ENCODE measurements at places on chromosomes 16 and 17.

GRCh38 chr16:2033057-2033908, 6.6 kb downstream of the NHERF2 start:
- no peak for DNase-seq

DNA sequence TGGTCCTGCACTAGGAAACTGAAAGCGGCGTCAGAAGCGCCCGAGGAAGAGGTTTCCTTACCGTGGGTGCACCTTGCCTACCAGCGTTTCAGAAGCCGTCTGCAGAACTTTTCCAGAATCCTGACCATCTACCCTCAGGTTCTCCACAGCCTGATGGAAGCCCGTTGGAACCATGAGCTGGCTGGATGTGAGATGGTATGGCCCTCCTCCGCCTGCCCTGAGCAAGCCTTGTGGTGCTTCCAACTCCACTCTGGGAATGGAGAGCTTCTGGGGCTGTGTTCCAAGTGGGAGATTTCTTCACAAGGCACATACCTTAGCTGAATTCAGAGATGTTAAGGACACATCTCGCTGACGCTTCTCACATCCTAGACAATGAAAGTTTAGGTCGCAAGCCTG, 51.8 kb upstream of the ENDOV start:
- no peak for DNase-seq

- DNase-seq: no peak
These were observed 15.5 kb downstream of the ADGRG1 start for GRCh38 chr16:57643910-57644309.

GRCh38 chr17:10147761-10148415, 50.5 kb downstream of the GAS7 start:
- no peak for DNase-seq

DNA sequence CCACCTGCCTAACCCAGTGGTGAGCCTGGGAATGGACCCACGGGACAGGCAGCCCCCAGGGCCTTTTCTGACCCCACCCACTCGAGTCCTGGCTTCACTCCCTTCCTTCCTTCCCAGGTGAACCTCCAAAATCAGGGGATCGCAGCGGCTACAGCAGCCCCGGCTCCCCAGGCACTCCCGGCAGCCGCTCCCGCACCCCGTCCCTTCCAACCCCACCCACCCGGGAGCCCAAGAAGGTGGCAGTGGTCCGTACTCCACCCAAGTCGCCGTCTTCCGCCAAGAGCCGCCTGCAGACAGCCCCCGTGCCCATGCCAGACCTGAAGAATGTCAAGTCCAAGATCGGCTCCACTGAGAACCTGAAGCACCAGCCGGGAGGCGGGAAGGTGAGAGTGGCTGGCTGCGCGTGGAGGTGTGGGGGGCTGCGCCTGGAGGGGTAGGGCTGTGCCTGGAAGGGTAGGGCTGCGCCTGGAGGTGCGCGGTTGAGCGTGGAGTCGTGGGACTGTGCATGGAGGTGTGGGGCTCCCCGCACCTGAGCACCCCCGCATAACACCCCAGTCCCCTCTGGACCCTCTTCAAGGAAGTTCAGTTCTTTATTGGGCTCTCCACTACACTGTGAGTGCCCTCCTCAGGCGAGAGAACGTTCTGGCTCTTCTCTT, 2.6 kb upstream of the STH start:
- no peak for DNase-seq
